Fibroblast of skin of left quadriceps (primary cell): ENCODE measurements at places on chromosomes 6 and 20.
A peak's percentile ranks its signal among the peaks of the same experiment; 100 is the strongest.

DNA sequence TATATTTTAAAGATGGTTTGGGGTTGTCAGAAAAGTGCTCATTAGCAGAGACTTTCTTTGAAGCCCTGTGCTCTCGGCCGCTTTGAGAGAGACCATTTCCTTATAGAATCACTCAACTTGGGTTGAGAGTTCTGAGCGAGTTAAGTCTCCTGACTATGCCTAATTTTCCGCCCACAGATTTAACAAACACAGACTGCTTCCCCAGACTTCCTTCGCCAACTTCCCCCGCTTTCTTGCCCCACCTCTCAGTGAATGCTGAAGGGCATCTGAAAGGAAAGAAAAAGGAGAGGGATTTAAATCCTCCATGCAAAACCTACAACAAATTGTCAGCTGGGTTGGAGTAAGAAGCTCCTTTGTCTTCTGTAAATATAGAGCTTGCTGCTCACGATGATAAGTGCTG, 224.0 kb downstream of the EYA2 start:
- no peak for DNase-seq

DNA sequence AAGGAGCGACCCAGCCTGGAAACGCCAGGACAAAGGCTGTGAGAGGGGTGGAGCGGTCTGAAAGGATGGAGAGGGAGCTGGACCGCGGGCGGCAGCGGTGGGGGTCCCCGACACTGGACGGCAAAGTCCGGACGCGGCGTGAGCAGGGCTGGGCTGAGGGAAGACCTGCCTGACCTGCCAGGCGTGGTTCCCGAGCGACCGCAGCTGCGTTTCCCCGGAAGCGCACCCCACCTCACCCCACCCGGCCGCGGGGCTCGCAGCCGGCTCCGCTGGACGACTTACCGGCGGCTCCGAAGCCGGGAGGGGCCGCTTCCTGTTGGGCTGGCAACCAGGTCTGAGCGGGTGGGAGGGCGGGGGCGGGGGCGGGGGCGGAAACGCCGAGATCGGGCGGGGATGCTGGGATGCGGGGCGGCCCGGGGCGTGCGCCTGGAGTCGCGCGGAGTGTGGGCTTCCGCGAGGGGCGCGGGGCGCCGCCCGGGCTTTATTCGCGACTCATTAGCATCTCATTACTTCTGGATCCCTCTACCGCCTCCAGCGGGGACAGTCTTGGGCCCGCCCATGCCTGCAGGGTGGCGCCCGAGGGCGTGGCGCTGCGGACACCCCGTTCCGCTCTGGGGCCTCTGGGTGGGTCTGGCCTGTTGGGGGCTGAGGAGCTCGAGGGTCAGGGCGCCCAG, at the start of gene MICAL1:
MICAL1 (minus strand) TSS at position 336 of the 674 bp plus-strand sequence. CDS start 1,576 bp downstream, outside the sequence.
- no peak for DNase-seq

DNA sequence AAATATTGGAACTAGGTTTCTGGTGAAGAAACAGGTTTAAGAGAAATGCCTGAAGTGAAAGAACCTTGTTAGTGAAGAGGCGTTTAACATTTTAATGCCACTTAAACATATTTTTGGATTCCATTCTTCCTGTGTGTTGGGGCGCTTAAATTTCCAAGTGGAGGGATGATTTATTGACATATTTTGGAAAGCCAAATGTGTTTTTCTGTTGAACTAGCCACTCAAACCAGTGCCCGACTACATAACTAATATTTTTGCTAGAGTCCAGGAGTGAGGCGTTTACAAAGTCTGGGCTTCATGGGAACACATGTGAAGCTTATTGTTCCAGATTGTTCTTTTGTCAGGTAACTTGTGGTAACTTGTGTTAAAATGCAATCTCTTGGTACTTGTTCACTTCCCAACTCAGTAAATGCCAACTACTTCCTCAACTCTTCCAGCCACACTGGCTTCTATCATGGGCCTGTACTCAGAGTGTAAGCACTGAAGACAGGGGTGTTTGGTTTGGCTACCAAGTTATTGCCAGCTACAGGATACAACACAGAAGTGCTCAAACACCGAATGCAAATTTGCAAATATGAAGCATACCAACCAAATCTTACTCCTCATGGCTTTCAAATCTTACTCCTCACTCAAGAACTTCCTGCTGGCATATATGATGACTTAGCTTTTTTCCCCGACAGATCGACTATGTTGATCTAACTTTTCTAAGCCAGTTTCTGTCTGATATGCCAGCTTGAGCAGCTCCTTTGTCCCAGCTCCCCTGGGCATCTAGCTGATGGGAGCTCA, 2.0 kb upstream of the ZNFX1 start:
- DNase-seq, result no peak

- DNase-seq, result peak; percentile 70
Observed at GRCh38 chr6:35737413-35738211, 780 bp downstream of the ARMC12 start.

DNA sequence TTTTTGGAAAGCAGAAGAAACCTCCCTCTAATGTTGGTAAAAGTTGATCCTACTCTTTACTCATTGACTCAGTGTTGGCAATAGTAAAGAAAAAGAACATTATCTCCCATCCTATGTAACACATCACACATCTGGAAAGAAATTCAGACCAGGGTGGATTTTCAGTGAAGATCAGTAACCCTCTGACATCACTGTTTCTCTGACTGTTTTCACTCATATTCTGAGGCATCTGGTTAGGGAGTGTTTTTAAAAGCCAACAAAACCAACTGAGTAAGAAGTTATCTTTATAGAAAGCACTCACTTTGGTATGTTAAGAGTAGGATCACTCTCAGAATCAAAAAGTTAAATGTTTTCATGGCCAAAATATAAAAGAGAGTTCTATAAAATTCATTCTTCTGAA, 143.6 kb downstream of the DST start:
- DNase-seq, result no peak

DNA sequence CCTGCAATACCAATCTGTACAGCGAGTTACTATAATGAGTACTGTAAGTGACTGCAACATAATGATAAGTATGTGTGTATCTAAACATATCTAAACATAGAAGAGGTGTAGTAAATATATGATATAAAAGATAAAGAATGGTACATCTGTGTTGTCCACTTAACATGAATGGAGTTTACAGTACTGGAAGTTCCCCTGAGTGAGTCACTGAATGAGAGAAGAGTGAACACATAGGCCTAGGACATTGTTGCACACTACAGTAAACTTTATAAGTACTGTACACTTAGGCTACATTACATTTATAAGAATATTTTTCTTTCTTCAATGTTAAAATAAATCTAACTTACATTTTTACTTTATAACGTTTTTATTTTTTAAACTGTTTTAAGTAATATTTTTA, 380.4 kb downstream of the MMUT start:
- DNase-seq, result no peak

- DNase-seq, result no peak
Observed at GRCh38 chr20:11972478-11972877, 54.8 kb downstream of the BTBD3 start.

DNA sequence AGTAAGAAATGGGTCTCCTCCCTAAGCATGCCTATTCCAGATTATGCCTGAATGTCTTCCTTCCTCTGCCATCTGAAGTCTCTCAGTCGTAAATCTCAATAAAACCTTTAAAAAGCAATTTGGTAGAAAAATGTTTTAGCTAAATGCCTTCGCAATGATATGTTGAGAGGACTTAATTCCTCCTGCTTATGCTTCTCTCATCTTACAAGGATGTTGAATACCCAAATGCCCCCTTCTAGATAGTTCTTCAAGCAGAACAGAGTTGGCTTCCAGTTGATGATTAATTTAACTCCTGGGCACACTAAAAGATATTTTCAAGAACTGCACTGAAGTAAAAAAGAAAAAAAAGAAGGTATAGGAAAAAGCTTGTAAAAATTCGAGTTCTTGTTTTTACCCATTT, 275.0 kb upstream of the SPTLC3 start:
- DNase-seq, result no peak

DNA sequence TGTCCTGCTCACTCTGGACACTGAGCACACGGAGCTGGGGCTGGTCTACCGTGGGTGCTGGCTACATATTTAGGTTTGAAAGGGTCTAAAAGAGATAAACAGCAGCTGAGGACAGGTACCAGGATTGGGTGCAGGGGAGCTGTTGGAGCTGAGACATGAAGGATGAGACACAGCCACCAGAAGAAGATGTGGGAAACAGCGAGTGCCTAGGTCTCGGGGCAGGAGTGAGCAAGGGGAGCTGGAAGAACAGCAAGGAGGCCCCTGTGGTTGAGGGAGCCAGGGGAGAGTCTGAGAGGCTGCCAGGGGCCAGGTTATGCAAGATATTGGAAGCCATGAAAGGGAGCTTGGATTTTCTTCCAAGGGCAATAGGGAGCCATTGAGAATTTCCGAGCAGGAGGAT, 434.0 kb upstream of the SULF2 start:
- DNase-seq, result no peak

DNA sequence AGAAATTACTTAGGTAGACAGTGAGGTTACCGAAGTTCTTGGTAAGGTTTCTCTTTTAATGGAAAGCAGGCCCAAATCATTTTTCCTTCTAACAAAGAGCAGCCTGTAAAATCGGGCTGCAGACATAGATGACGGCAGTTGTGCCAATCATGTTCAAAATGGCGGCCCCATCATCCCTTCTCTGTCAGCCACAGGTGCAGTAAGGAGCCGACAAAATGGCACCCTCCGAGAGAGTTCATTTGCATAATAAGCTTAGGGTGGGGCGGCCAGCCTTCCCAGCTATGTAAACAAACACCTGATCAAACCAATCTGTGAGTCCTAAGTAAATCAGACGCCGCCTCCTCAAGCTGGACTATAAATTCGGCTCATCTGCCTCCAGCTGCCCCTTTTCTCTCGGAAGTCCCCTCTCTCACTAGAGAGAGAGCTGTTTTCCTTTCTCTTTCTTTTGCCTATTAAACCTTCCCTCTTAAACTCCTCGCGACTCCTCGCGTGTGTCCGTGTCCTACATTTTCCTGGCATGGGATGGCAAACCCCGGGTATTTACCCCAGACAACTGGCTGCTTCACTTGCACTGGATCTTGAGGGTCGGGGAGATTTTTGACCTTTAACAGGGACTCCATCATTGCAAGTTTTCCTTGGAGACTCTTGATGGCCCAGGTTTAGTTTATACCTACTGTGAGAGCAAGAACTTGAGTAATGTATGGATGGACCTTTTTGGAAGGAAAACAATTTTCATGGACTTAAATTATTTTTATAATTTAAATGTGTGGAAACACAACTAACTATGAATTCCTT, 8.9 kb upstream of the DDR1 start:
- no peak for DNase-seq

DNA sequence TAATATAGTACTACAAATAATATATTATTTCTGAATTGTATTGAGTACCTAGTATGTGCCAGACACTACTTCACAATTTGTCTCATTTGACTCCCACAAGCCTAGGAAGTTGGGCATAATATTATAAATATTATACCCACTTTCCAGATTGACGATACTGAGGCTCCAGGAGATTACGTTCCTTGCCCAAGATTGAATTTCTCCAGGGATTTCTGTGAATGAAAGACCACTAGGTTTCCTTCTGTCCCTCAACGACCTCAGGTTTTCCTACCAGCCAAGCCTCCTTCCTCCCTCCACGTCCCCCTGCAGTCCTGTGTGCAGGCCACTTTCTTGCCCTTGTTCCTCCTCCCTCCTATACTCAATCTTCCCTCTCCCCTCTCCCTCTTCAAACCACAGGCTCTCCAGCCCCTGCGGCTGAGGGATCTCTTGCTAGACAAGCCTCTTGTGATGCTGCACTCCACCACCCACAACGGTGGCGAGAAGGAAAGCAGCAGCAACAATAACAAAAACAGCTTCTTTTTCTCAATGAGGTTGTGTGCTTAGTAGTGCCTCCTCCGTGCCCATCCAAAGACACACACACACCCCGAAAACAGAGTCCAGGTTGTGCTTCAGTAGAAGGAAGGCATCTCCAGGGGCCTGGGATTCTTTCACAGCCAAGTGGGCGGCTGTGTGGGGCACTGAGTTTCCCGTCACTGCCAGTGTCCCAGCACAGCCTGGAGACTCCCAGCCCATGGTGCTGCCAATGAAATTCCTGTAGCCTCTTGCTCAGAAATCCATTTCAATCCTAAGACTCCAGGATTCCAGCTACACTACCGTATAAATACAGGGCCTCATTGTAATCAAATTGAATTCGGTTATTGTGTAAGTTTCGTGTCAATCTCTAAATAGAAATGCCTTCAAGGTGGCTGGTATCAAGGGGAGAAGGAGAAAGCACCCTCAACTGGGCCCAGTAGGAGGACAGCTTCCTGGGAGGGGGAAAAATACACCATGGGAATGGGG, 94.4 kb downstream of the NCR2 start:
- no peak for DNase-seq

DNA sequence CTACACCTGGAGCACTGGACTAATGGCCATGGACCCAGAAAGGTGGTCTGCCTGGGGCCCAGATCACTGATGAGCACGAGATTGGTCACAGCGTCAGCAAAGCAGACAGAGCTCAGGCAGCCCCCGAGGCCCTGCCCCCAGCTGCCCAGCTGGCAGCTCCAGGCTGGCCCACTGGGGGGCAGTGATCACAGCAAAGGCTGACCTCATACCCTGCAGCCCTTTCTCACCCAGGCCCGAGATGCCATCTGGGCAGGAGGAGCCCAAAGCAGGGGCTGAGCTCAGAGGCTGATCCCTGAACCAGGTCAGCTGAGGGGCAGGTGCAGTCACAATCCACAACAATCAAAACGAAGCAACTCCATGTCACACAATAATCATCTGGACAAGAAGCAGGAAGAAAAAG, 4.1 kb downstream of the MAP1LC3A start:
- DNase-seq, result no peak

DNA sequence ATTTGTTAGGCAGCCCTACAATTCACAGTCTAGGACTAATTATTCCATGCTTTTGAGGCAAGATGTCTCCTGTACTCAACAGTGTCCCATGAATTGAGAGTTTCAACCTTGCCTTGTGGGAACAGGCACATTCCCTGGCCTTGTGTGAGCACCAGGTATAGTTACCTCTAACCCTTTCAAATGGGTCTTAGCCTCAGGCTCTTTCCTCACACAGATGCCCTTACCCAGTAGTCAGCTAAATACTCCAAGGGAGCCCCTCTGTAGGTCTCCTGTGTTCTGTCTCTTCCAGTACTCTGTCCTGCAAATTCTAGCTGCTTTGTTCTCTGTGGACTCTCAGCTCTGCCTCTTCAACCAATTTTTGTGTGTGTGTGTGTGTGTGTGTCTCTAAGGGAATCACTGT, 135.3 kb downstream of the ZFAND3 start:
- no peak for DNase-seq

DNA sequence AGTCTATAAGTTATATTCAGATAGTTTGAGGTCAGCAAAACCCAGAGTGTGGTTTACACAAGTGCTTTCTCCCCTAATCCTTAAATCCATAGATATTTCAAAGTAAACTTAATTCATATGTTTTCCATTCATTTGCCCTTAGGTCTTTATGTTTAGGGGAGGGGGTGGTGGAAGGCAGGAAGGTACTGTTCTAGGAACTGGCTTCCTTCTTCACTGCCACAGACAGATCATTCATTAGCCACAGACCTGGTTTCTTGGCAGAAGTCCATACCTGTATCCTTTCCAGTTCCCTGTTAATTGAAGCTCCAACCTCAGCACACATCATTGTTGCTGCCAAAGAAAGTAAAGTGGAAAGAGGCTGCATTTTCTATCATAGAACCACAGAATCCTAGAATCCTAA, 123.0 kb downstream of the AIG1 start:
- peak; percentile 73 for DNase-seq

GRCh38 chr6:157099912-157100593, 223.3 kb downstream of the TMEM242 start:
- no peak for DNase-seq

GRCh38 chr6:106724848-106725247, 95.5 kb downstream of the QRSL1 start:
- no peak for DNase-seq
